C1 segment of cervical spinal cord (tissue), 14 donors: ENCODE measurements at places on chromosomes 13 and 19.

DNA sequence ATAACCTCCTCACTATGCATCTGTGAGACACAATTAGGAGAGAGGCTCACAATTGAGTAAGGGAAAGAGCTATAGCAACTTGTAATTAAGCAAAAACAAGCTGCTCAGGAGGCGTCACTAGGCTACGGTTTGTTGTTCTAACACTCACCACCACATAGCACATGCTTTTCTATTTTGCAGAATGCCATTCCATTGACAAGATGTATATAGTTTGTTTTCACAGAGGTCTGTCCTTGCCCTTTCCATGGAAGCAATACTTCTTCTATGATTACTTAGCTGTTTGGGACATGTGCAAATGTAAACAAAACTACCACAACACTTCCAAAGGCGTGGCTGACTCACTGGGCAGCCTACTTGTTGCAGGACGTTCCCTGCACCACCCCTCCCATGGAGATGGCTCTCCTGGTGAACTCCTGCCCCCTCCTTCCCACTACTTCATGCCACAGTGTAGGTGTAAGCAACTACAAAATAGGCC is 33.9 kb upstream of the FAM216B start:
- no peak for DNase-seq

- DNase-seq, result no peak
These were observed 164.0 kb upstream of the ZNF507 start for GRCh38 chr19:32181216-32181920.

GRCh38 chr13:97849305-97849704 is 104.2 kb upstream of the IPO5 start:
- DNase-seq, result no peak

DNA sequence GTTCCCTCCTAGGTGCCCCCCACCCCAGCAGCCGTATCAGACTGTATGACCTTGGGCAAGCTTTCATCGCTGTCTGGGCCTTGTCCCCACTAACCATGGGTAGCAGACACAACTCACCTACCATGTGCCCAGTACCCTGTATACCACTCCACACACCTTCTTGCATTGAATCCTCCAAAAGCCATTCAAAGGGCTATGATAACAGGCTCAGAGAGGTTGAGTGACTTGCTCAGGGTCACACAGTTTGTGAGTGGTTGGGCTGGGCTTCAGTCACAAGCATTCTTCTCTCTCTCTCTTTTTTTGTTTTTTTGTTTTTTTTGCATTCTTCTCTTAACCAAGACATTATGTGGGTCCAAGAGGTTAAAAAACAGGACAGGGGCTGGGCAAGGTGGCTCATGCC is 2.6 kb downstream of the RASAL3 start:
- DNase-seq, result no peak

- DNase-seq, result no peak
These were observed 168.2 kb downstream of the FGF14 start for GRCh38 chr13:102233566-102234208.

DNA sequence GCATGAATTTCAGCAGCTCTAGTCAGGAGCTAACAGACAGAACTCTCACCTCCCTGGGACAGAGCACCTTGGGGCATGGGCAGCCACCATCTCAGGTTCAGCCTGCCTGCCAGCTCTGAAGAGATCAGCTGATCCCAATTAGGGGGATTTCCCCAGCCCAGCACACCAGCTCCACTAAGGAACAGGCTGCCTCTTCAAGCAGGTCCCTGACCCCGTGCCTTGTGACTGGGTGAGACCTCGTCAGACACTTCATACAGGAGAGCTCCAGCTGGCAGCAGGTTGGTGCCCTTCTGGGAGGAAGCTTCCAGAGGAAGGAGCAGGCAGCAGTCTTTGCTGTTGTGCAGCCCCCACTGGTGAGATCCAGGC is 84.5 kb upstream of the UFM1 start:
- DNase-seq, result no peak

- DNase-seq, result no peak
These were observed 4.6 kb downstream of the LRRC4B start for GRCh38 chr19:50563597-50563996.

DNA sequence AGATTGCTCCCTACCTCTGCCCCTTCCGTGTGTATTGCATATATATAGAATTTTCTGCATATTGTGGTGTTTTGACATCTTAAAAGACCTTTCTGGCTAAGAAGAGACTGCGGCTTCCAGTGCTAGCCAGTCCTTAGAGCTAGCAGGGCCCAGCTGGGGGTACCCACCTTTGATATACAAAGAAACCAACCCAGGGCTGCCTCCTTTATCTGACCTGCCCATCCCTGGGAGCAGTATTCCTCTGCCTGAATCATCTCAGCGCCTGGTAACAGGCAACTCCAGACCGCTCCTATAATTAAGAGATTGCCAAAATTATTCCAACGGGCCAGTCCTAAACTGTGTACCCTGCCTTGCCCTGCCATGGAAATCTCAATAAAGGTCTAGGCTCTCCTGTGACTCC is 186.3 kb upstream of the RNF113B start:
- DNase-seq, result no peak

DNA sequence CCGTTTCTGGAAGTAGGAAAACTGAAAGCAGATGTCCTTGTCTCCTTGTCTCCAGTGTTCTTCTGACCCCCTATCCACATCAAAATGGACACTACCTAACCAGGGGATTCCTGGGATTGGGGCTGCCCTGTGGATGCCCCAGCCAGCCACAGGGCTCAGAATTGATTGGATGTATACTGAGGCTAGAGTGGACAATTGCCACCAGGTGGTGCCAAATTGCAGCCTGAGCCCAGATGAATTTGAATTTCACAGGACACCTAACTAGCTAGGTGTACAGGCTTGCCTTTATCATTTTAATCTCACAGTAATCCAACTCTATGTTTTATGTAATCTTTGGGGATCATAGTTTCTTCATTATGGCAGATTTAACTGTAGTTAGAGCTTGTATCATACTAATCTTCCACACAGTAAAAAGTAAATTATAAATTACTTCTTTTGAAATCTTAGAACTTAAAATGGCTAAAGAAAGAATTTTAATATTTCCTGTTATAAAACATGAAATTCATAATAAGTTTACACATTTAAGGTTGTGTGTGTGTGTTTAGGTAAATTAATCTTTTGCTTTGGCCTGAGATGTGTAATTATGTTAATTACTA is 58.0 kb downstream of the PIBF1 start:
- no peak for DNase-seq

DNA sequence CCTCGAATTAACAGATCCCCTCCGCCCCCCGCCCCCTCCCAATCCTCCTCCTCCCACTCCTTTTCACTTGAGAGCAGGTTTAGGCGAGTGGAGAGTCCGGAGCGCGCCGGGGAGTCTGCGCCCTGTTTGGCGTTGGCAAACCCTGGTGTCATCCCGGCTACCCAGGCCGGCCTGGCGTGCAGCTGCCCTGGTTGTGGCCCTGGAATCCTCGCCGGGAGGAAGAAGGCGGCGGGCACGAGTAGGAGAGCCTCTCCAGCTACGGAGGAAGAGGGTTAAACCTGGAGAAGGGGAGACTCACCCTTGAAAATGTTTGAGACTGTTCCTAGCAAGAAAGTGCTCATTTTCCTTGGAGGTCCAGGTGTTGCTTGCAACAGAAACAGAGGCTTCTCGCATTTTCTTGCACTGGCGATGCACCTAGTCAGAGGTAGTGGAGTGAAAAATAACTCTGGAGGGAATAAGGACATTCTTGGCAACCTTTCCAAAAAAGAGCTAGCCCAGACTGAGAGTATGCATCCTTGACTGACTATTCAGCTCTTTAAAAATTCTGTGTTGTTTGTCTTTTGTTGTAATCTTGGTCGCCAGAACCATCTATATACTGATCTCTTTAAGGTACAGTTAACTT is 1.3 kb upstream of the SOX21 start:
- DNase-seq, result no peak

DNA sequence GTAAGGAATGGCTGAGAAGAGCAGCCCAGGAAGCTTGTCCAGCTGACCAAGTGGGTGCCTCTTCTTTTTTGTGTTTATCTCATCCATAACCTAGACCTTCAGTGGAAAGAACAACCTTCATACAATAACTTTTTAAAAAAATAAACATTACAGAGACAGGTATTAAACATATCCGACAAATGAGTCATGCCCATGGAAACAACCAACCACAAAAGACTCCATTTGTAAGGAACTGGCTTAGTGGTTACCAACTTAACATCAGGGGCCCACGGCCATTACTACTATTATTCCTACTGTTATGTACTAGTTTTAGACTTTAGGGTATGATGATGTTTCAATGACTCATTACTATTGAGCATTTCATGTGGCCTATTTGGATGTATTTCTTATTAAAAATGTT is 191.7 kb upstream of the SERP2 start:
- no peak for DNase-seq

DNA sequence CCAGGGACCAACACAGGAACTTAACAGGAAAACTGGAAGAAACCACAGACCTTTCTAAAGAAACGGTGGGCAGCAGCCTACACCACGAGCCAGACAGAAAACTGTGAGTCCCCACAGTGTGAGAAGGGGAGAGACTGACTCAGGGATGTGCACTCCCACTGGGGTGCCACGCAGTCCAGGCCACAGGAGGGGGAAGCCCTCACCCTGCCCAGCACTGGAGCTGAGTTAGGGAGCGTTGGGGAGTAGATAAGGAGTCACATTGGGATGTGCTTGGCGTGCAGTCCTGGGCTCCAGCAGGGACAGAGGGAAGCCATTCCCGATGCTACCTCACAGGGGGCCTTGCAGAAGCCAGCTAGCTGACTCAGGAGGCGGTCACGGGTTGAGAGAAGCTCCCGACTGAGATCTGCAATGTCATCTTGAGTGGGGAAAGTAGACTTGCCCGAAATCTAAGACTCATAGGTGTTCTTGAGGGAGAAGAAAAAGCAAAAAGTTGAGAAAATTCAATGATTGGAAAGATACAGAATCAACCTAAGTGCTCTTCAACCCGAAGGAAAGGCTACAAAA is 17.3 kb downstream of the SIGLEC8 start:
- no peak for DNase-seq

- DNase-seq, result no peak
These were observed 25.1 kb downstream of the LNX2 start for GRCh38 chr13:27595055-27595811.
